Left colon (tissue), 2 donors: ENCODE measurements at places on chromosomes 12 and 14. TPM values are rescaled to one million over a fixed set of nuclear protein-coding genes. Genes with fewer than 3 reads are reported as not detected.

OTX2 gene
- not detected for total RNA-seq

KIF26A gene
- total RNA-seq = 5.7 TPM

KRT72 gene
- total RNA-seq = not detected

AICDA gene
- not detected for total RNA-seq

CCDC177 gene
- not detected for total RNA-seq

LRTM2 gene
- total RNA-seq = not detected

IFI27 gene
- 498 TPM for total RNA-seq

ST8SIA1 gene
- 4.9 TPM for total RNA-seq

KLRG1 gene
- 1.5 TPM for total RNA-seq

GARIN6 gene
- total RNA-seq = not detected

LRFN5 gene
- total RNA-seq = 1.1 TPM
